ENCODE measurements at places on chromosomes 5 and 9.

DNA sequence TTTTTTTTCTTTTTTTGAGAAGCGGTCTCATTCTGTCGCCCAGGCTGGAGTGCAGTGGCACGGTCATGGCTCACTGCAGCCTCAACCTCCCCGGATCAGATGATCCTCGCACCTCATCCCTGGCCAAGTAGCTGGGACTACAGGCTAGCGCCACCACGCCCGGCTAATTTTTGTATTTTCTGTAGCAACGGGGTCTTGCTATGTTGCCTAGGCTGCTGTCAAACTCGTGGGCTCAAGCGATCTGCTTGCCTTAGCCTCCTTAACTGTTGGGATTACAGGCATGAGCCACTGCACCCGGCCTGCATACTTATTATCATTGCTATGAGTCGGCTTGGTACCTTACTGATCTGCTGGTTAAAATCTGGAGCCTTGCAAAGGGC is 790 bp upstream of the IARS1 start:
- no peak for DNase-seq

- no peak for DNase-seq
Observed at GRCh38 chr5:81717226-81717625, 33.7 kb downstream of the SSBP2 start.

DNA sequence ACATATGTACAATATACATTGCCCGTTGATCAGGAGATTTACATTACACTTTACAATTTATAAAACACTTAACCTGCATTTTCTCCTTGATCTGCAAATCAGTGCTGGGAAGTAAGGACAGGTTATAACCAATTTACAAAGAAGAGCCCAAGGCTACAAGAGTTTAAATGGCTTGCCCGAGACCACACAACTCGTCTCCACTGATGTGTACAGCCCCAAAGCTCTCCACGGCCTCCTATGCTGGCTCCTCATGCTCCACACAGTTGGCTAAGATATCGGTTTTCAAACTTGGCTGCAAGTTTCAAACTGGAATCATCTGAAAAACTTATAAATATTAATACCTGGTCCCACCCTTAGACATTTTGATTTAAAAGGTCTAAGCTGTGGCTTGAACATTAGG is 10.3 kb downstream of the ACTL7B start:
- no peak for DNase-seq

DNA sequence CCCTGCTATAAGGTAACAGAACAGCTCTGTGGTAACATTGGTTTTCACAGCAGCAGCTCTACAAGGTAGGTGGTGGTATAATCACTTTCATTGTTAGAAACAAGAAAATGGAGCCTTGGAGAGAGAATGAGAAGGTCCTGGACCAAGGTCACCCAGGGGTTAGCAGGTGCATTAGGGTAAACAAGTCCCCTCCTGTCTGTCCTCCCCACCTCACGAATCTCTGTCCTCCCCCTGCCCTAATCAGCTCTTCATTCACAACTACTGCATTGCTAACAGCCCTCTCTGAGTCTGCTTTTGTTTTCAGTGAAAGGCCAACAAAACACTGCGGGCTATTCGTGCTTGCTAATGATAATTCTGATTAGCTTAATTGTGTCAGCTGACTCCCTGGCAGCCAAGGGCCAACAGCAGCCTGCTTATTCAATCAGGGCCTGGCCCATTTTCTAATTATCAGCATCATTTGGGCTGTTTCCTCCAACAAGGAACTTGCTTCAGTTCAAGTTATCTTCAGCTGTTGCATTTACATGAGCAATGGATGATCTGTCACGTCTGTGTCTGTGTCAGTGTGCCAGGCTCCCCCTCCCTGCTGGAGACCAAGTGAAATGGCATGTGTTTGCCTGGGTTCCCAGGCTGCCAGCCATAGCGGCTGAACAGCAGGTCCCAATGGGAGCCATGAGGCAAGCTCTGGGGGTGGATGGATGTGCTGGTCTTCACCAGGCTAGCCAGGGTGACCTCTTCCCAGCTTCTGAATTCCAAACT is 56.7 kb upstream of the EQTN start:
- DNase-seq = peak; percentile 25

- DNase-seq = no peak
Observed at GRCh38 chr5:54577528-54577927, 60.0 kb downstream of the SNX18 start.

DNA sequence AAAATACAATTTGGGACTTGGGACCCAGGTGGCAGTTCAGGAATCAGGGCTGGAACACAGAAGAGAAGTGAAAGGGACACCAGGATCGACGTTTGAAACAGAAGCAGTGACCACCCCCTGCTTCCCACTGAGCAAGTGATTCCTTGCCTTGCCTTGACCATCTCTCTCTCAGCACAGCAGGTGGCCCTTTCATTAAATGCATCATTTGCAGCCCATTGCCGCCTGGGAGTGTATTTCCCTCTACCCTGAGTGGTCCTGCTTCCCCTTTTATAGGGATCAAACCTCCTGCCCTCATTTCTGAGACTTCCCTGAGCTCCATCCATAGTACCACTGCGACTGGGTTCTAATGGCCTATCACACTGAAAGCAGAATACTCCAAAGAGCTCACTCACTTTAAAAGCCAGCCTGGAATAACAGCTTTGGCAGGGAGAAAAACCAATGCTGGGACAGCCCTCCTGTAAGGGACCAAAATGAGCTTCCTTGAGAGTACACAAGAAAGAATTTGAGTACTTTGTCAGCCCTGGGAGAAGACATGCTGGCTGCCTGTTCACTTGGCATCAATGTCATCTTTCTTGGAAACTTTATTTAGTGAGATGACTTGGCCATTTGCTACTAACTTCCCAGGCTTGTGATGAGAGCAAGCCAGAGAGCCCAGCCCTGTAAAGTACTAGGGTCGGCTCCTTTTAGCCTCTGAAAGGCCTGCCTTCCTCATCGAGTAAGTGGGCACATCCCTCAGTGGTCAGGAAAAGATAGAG is 149.7 kb downstream of the SLIT3 start:
- no peak for DNase-seq
